Ovary (tissue), 10 donors: ENCODE measurements at places on chromosomes 6 and 20. TPM values are rescaled to one million over a fixed set of nuclear protein-coding genes. Genes with fewer than 3 reads are reported as not detected.

DNA sequence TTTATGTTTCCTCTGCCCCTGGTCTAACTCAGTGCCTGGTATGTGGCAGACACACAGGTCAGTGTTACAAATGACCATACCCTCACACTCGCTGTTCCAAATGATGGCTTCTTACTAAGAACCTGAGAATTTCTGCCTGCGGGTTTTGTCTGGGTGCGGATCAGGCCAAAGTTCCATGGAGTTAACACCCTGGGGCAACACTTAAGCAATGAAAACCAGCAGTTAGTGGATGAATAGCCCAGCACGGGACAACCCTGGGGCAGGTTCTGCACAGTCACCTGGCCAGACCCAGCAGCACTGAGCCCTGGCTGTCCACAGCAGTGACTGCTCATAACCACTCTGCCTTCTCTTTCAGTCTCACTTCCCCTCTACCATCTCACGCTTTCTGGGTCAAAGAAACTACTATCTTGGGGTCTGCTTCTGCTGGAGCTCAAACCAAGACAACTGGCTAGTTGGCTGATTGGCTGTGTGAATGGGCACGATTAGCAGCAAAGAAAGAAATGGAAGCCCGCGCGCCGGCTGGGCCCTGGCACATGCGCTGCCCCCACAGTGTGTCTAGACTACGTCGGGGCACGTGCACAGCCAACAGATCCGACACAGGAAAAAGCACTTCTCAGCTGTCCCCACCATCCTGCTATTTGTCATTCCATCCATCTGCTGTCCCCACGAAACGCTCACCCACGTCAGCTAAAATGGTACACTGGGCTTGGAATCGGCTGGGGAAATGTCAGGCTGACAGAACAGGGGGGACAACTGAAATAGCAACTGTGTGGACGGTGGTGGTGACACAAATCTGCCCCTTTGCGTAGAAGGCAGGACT is 36.6 kb downstream of the MGME1 start:
- no peak for DNase-seq

- no peak for DNase-seq
These were observed 177.6 kb downstream of the SASH1 start for GRCh38 chr6:148520109-148520841.

DNA sequence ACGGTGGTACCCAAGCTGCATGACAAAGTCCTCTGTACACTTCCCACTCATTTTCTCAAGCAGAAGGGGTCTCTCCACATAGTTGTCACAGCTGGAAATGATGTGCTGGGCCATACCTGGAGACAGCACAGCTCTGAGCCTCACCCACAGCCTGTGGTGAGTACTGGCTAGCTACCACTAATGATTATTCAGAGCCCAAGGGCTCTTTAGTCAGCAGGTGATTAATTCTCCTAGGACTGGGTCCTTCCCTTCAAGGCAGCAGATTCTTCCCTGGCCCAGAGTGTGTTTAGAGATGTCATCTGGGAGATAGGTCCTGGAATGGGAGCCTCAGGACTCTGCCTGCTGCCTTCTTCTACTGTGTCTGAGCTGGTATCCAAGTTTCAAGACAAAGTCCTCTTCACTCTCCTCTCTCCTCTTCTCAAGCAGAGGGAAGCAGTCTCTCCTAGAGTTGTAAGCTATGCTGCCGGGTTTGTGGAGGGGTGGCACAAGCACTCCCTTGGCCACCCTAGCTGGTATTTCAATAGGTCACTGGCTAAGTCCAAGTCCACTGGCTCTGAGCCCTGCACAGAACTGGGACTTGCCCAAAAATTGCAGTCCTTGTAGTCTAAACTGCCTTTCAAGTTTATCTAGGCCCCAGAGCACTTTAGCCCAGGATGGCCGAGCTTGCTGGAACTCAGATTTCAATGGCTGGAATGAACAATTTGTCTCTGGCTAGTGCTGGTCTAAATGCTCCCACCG is 49.8 kb upstream of the VGLL2 start:
- DNase-seq: no peak

DNA sequence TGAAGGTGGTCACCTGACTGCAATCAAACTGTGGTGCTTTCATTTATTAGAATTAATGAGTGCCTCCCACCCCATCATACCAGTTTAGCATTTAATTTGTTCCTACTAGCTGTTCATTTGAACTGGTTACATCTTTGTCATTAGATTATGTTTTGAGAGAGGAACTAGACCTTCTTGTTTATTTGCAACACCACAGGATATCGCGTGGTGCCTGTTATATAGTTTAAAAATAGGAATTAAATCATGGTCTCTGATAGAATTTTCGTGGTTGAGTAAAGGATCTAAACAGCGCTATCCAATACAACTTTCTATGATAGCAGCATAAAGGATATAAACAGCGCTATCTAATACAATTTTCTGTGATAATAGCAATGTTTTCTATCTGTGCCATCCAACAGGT is 2.8 kb downstream of the RPRD1B start:
- DNase-seq: no peak

DNA sequence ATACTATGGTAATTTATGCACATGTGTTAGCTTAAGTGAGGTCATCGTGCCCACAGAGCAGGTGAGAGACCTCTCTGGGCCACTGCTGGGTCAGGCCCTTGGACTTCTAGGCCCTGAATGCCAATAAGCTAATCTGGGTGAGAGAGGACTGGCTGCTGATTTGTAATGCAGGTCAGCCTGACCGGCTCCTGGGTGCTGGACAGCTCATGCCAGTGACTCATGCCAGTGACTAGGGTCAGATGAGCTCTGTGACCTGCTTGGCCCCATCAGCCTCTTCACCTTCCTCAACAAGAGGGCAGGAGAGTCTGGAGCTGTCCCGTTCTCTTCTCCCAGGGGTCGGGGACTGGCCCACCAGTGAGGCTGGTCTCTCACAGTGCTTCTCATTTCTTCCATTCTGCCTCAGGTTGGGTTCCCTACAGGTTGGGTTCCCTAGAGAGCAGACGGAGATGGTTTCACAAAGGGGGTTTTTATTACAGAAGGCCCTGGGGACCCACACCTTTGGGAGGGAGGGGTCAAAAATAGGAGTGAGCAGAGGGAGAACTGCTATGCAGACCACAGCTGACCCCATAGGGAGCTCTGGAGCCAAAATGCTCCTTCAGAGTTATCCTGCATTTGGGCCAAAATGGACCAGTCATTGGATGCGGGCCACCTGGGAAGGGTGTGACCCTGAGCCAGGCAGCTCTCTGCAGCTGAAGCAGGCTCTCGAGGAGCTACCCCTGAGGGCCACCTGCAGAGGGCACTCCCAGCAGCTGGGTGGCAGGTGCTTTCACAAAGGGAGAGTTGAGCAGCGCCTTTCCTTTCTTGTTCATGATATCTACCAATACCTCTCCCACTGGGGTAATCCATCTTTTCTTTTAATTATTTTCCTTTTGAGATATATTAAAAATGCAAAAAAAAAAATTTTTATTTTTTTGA is 2.2 kb upstream of the OXT start:
- no peak for DNase-seq

DNA sequence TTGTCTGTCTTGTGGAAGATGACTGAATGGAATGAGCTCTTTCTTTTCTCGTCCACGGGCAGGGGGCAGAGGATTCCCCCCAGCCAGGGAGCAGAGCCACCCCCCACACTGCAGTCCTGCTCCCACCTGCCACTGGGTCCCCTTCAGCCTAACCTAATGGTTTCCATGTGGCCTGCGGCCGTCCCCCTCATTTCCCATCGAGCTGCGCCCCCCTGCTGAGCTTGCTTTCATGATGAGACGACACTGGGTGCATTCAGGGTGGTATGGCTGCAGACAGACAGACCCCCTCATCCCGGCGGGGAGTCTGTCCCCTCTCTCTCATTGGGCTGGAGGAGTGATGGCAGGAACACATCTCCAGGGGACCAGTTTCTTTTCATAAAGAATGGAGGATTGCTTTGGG is 140.8 kb downstream of the DTNBP1 start:
- DNase-seq: peak; percentile 6

DNA sequence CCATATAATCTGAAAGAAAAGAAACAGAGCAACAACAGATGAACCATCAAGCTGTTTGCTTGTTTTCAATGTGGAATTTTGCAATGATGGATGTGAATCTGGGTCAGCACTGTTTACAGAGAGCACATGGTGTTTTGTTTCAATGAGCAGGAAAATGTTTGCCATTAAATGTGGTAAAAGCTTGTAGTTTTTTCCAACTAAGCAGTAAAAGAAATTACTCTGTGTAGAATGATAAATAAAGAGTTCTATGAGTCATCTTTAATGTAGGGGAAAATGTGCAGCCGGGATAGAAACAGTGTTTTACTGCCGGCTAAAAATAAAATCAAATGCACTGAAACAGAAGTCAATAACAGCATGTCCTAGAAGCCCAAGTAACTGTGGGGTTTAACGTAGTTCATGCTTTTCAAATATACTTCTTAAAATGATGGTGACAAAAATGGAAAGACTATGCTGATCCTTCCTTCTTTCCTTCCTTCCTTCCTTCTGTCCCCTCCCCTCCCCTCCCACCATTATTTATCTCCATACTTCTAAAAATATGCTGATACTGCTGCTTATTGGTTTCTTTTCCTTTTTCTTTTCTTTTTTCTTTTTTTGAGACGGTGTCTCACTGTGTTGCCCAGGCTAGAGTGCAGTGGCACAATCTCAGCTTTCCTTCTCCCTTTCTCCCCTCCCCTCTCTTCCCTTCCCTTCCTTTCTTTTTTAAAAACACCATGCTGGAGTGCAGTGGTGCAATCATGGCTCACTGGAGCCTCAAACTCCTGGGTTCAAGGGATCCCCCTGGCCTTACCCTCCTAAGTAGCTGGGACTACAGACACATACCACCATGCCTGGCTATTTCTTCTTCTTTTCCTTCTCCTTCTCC is 6.3 kb upstream of the NAA20 start:
- no peak for DNase-seq

The SIRPD gene
- not detected for polyA plus RNA-seq

DNA sequence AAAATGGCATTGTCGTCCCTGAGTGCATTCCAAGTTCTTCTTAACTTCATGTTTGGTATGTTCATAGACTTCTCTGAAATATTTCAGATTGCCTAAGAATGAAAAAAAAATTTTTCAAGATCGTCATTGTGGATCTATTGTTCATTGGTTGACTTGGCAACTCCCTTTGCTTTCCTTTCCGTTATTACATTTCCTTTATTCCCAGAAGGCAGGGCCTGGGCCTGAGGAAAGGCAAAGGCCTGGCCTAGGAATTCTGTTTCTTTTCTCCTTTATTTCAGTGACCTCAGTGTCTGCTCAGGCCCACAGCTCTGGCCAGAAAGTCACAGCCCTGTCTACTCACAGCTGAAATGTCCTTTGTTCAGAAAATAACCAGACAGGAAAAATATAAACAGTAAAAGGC is 401.6 kb upstream of the PLCB4 start:
- no peak for DNase-seq

DNA sequence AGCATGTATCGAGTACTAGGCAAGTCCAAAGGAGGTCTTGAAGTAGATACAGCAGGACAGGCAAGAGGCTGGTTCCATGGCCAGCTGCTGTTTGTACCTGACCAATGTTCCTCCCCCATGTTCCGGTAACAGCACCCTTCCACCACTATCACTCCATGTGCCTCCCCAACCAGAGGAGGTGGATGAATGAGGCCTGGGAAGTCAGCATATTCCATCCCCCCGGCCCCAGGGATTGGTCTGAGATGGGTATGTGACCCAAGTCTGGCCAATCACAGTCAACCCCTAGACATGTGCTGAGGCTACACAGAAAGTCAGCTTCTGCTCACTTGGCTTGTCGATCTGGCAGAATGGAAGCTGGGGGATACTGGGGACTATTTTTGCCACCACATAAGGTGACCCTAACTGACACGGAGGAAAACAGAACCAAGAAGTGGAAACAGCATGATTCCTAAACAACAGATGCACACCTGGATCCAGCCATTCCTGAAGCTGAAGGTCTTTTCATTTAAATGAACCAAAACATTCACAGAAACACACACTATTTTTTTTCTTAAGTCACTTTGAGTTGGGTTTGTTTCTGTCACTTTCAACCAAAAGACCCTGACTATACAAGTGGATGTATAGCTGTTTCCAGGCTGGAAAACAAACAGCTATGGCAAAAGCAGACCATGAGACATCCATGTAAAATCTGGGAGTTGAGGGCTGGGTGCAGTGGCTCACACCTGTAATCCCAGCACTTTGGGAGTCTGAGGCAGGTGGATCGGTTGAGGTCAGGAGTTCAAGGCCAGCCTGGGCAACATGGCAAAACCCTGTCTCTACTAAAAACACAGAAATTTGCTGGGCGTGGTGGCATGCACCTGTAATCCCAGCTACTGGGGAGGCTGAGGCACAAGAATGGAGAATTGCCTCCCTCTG is 70.4 kb upstream of the PTPN1 start:
- DNase-seq: no peak

GRCh38 chr6:79225717-79226599 is 8.5 kb downstream of the HMGN3 start:
- DNase-seq: no peak

DNA sequence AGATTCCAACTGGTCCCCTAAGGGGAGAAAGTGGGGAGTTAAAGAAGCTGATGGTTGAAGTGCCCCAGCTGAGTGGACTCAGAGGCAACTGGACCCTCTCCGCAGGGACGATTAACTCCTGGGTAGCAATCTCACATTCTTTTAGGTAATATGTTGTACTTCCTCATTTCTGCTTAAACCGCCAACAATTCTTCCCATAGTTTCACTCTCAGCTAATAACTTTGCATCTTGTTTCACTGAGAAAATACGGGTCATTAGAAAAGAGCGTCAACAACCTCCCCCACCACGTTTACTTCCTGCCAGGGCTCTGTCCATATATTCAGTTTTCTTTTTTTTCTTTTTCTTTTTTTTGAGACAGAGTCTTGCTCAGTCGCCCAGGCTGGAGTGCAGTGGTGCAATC is 39.5 kb upstream of the CHD6 start:
- DNase-seq: no peak

- no peak for DNase-seq
These were observed 671.8 kb downstream of the QKI start for GRCh38 chr6:164086076-164086887.

GRCh38 chr6:24154121-24154520 is 28.1 kb downstream of the NRSN1 start:
- DNase-seq: no peak

The PSMB1 gene
- 146 TPM for polyA plus RNA-seq

DNA sequence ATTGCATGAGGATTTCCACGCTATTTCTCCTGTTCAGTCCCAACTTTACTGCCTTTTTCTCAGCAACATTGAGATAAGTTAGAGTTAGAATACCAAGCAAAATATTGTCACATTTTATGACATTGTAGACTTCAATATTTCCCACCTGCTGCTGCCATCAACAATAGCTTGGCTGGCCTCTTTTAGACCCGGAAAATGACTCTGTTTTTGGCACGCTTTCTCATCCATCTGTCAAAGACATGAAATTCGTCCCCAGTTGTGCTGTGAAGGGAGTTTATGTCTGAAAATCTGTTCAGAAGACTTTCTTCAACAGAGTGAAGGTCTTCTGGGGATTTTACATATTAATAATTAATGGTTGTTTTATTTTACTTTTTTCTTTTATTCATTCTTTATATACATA is 857.3 kb downstream of the FRK start:
- DNase-seq: no peak

DNA sequence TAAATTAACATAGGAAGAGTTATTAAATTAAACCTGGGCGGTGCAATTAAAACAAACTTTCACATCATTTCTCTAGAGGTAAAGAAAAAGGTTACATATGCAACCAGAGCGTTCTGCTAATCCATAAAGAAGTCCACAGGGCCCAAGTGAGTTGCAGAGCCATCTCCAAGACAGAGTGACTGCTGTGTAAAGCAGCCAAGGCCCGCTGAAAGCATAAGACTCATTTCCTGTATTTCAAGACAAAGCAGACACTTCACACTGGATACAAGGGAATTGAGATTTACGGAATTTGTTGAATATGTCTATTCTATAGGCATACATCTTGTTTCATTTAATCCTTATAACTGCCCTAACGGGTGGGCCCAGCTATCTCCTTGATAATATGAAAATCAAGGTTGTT is 422.8 kb downstream of the CBLN4 start:
- no peak for DNase-seq

The GINS1 gene
- 1.2 TPM for polyA plus RNA-seq

- DNase-seq: no peak
These were observed 17.8 kb downstream of the EEF1E1 start for GRCh38 chr6:8084586-8084985.
